NCI-H1092 (cell line): ENCODE measurements at places on chromosomes 2 and 18.

DNA sequence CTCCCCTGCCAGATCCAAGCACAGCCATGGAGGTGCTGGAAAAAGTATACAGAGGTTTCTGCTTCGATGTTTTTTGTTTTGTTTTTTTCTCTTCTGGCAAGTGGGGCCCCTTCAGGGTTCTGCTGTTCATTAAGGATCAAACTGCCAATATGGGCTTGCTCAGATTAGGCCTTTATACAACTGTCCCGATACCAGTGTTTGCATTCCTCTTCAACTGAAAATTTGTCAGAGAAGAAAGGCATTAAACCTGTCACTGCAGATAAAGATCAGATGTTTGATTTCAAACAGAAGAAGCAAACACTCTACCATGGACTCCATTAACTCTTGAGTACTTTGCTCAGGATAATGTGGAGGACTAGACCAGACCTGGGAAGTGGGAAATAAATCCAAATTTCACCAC is 396.0 kb upstream of the SMIM21 start:
- no peak for DNase-seq

- DNase-seq, result no peak
These were observed 1674.5 kb upstream of the LRRTM1 start for GRCh38 chr2:81979086-81979485.

DNA sequence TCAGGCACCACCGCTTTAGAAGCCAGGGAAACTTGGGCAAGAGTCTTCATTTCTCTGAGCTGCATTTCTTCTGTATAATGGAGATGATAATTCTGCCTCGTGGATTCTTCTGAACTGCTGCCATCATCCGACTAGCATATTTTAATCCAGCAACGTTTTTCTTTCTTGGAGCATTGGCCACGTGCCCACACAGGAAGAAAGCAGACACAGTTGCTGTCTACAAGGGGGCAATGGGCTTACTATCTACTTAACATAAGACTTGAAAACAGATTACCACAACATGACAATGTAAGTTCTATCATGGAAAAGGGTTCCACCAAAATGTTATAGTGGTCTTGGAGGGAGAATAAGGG is 176.5 kb downstream of the FAM210A start:
- DNase-seq, result no peak

DNA sequence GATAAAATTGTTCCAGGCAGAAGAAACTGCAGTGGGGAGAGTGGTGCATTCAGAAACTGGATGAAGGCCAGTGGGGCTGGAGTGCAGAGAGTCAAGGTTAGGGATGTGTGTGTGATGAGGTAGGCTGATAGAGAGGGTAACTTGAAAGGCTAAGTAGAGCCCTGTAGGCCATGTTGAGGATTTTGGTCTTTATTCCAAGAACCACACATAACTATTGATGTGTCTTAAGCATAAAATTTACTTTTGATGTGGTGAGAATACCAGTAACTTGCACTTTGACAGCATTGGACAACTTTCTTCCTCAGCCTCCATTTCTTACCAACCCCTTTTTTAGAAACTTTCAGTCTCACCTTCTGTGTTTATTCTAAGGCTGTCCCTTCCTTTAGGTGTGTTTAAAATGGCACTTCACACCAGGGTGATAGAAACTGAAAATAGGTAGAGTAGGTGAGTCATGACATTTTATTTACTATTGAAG is 22.6 kb downstream of the MTX2 start:
- no peak for DNase-seq

GRCh38 chr2:176024083-176024482 is 22.0 kb upstream of the LNPK start:
- no peak for DNase-seq

DNA sequence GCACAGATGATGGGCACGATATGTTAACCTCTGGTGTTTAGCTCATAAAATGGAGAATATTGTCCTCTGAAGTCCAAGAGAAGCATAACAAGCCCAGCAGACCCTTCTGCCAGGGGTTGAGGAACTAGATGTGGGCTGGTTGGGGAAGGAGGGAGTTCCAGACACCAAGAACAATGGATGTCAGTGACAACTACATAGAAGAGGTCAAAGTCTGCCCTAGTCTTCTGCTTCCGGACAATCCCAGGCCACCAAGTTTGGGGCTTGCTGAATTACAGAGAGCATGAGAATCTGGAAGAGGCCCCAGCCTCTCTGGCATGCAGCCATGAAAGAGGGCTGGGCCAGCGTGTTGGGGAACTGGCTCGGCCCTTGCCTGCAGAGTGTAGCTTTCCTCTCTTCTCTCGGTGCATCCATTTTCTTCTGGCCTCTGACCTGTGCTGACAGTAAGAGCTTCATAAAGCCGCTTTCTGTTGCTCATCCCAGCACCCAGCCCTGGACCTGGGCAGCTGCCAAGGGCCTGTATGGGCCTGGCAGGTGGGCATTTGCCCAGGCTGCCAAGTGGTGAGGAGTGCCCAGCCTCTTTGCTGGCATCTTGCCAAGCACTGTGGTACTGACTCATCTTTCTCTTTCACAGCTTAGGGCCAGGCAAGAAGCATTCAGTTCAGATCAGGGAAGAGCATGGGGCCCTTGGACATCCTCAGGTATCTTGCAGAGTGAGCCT is 14.6 kb upstream of the LAPTM4A start:
- peak; percentile 87 for DNase-seq

DNA sequence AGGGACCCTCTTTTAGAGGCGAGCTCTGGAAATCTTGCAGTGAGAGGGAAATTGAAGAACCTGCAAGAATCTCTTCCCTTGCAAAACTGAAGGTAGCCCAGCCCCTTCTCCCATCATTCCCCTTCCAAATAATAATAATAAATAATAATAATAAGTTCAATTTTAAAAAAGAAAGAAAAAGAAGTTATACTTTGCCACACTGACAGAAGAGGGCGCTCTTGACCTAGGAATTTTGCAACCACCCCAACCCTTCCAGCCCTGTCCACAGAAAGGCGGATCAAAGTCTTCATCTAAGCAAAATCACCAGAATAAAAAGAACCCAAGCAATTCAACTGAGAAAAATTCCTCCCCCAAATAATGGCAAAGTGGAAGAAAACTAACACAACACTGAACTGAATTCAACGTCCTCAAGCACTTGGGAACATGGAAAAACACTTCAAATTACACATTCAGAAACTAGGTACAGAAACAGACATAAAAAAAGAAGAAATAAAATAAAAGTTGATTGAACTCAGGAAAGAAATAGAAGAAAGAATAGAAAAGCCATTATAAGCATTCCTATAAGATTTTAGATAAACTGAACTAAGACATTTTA is 98.9 kb upstream of the GLS start:
- peak; percentile 4 for DNase-seq

GRCh38 chr2:156334496-156335478 is 2.3 kb upstream of the NR4A2 start:
- DNase-seq, result peak; percentile 22

- DNase-seq, result no peak
These were observed 85.3 kb downstream of the NPAS2 start for GRCh38 chr2:100905132-100905805.

- no peak for DNase-seq
These were observed 846.2 kb downstream of the SLC4A3 start for GRCh38 chr2:220473611-220474010.

- no peak for DNase-seq
These were observed 104.8 kb upstream of the LGALSL start for GRCh38 chr2:64349131-64349530.

GRCh38 chr18:62925031-62925688 is 209.8 kb downstream of the PHLPP1 start:
- DNase-seq, result no peak

GRCh38 chr2:9103663-9104277 is 100.3 kb upstream of the MBOAT2 start:
- no peak for DNase-seq

DNA sequence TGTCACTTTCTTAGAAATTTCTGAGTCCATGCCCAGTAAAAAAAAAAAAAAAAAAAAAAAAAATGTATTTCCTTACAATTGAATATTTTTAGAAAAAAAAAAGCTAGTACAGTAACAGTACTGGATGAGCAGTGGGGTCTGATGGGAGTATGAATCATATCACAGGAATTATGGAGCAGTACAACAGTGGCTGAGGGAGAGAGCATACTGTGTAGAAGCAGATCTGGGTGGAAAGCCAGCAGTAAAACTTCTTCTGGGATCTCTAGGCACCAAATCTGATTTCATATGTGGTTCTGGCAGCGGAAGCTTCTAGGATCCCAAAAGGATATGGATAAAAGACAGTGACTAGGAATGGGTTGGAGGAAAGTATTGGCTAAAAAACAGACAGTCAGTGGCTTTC is 414.9 kb upstream of the FSHR start:
- DNase-seq, result no peak

- no peak for DNase-seq
These were observed 353.3 kb downstream of the DSC3 start for GRCh38 chr18:30689216-30689615.

GRCh38 chr18:62187543-62188510 is 772 bp downstream of the RELCH start:
- peak; percentile 41 for DNase-seq

- no peak for DNase-seq
These were observed 351.9 kb downstream of the CDH2 start for GRCh38 chr18:27824841-27825681.

- no peak for DNase-seq
These were observed 815.2 kb downstream of the TSN start for GRCh38 chr2:122570641-122571040.

DNA sequence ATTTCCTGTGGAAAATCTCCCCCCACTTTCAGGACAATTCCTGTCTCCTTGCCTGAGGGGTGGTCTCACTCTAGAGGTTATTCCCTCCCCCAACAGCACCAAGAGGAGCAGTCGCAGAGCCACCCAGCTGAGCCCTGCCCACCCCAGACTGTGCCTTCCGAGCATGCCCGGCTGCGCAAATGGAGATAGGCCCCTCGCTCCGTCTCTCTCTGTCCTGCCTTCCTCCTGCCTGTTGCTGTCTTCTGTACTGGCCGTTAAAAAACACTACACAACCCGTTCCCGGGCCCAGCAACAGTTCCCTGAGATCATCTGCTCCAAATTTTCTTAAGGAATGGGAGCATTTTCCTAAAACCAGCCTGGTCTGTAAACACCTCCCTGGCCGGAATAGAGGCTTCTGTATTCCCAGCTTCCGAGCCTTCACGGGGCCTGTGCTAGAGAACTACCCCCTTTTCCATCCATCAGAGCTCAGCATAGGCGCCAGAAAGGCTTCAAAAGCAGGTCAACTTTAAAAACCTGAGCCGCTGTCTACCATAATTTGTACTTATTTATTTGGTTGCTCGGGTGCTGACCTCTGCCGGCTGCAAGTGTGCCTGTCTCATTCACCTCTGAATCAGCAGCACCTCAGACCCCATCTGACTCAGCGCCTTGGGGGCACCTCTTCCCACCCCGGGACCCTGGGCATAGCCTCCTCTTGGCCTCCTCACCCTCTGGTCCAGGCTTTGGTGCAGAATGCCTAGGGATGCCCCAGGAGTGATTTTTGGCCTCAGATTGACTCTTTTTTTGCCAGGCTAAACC is 159.4 kb downstream of the PXDN start:
- DNase-seq, result no peak

DNA sequence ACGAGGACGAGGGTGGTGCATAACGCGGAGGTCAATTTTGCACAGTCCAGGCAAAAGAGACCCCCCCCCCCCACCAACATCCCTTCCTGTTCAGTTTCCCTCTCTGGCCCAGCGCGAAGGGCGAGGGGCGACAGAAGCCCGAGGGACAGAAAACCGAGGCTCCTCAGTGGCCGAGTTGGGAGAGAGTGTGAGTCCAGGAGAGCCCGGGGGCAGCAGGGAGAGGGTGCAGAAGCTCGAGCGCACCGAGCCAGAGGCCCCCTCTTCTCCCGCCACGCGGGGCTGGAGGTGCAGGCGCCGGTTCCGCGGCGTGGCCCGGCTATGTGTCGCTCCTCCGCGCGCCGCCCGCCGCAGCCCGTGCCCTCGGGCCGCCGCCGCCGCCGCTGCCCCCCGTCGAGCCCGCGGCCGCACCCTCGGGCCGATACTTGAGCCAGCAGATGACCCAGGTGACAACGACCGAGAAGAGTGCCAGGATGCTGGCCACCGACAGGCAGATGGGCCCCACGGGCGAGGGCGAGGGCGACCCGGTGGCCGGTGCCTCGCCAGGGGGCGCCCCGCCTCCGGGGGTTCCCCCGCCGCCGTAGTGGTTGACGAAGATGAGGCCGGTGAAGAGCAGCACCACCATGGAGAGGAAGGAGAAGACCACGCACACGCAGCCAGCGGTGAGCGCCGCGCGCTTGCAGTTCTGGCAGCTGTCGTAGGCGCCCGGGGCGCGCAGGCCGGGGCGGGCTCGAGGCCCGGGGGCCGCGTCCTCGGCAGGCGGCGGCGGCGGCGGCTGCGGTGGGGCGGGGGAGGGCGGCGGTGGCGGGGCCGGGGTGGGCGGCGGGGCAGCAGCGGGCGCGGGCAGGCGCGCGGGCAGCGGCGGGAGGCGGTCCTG is 20.2 kb upstream of the PAX3 start:
- DNase-seq, result peak; percentile 33

- no peak for DNase-seq
These were observed 323.1 kb upstream of the TNP1 start for GRCh38 chr2:217182926-217183325.

DNA sequence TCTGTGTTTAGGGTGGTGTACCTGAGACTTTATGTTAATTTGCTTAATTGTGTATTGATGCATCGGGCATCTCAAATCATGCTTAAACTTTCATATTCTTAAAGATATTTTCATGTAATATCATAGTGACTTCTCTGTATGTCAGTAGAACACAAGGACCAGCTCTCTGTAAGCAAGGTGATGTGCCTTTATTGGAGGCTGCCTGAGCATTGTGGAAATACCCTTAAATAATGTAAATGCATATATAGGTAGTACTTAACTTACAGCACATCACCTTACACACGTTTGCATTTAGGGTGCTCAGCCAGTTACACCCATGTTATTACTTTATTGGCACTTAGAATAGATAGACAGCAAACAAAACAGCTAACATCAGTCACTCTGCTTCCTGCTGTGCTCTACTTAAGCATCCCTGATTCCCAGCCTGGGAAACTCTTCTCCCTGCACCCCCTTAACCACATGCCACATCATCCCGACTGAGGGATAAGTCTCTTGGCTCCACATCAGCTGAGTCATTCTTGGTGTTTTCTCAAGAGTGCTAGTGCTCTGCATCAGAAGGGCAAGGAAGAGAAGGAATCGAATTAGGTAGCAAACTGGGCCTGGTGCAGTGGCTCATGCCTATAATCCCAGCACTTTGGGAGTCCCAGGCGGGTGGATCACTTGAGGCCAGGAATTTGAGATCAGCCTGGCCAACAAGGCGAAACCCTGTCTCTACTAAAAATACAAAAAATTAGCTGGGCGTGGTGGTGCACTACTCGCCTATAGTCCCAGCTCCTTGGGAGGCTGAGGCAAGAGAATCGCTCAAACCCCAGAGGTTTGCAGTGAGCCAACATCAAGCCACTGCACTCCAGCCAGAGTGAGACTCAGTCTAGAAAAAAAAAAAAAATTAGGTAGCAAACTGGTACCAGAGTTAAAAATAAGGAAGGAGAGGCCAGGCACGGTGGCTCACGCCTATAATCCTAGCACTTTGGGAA is 108.7 kb downstream of the MAP3K20 start:
- DNase-seq, result no peak
